H9 (cell line): ENCODE measurements at places on chromosomes 2 and 18. TPM values are rescaled to one million over a fixed set of nuclear protein-coding genes. Genes with fewer than 3 reads are reported as not detected.

GRCh38 chr18:7476386-7476785 lies 90.7 kb upstream of the PTPRM start:
- DNase-seq = no peak

GRCh38 chr2:42849311-42849710 lies 56.9 kb upstream of the HAAO start:
- no peak for DNase-seq

Gene PRSS56
- total RNA-seq = not detected in 2 replicates

DNA sequence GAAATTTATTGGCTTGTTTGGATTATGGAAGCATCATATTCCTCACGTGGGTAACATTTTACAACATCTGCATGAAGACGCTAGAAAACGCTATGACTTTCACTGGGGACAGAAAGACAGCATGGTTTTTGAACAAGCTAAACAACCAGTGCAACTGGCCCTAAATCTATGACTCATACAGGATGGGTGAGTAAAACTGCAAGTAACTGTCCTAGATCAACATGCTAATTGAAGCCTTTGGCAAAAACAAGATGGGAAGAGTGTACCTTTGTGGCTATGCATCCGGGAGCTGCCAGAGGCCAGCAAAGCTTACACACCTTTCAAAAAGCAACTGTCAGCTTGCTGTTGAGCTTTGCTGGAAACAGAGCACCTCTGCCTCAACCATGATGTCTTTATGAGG lies 1096.0 kb upstream of the DDX18 start:
- DNase-seq = no peak

Gene DYSF
- total RNA-seq = 4.8 and 5.5 TPM in 2 replicates

DNA sequence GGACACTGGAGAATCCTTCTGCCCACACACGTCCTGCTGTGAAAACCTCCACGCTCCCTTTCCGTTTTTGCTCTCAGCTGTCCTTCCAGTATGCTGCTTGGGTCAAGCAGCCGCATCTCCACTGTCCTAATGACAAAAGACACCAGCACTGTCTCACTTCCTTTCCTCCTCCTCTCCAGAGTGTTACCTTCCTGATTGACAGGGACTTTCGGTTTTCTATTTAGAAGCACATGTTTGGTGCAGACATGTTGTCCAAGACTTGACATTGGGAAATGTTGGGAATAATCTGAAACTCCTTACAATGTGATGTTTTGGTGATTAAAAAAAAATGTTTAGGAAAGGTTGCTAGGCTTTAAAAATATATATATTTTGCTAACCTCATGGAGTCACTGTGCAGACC lies 226.6 kb downstream of the FAM210A start:
- no peak for DNase-seq

DNA sequence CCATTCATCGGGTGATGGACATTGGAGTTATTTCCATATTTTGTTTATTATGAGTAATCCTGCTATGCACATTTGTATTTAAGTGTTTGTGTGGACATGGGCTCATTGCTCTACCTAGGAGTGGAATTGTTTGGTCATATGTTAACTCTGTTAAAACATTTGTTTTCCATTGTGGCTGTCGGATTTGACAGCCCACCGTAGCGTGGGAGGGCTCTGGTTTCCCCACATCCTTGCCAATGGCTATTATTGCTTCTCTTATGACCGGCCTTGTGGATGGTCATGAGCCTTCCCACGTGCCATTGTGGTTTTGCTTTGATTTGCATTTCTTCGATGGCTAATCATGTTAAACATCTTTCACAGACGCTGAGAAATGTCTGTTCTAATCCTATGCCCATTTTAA lies 92.0 kb downstream of the ZNF236 start:
- DNase-seq = no peak

DNA sequence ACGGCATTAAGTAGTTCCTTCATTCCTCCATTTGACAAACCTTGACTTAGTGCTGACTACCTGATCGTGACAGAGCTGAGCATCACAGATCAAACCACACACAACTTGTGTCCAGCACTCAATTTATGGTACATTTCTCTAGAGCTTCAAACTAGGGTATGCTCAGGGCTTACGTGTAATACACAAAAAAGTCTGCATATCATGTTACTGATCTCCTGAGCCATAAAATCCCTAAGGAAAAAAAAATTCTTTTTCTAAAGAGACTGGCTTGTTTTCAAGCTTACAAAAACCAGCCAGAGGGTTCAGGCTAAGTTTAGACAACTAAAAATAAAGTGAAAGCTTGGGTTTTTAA lies 88.0 kb upstream of the ALKAL2 start:
- no peak for DNase-seq

- peak; percentile 34 for DNase-seq
These were observed 3.5 kb downstream of the ADCYAP1 start for GRCh38 chr18:907885-908757.

Gene NOSTRIN
- total RNA-seq = not detected in 2 replicates

- no peak for DNase-seq
These were observed 94.3 kb downstream of the NFATC1 start for GRCh38 chr18:79489899-79490625.

DNA sequence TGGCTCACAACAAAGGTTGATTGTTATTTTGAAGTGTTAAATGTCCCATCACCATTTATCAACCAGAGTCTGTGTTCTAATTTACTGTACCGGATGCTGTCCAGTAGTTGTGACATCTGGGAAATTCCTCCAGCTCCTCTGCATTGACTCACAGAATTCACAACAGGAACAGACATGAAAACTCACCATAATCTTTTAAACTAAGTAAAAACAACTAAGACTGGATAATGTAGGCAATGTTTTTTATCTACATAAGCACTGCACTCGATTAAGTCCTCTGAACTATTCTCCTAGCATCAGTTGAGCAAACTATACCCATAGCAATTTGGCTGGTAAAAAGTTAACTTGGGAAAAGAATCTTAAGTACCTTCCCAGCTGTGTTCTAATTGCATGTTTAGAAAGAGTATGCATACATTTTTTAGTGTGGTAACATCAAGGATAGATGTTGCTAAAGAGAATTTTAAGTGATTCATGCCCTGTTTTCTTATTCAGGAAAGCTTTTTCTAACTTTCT lies 42.9 kb upstream of the MYO1B start:
- DNase-seq = no peak

DNA sequence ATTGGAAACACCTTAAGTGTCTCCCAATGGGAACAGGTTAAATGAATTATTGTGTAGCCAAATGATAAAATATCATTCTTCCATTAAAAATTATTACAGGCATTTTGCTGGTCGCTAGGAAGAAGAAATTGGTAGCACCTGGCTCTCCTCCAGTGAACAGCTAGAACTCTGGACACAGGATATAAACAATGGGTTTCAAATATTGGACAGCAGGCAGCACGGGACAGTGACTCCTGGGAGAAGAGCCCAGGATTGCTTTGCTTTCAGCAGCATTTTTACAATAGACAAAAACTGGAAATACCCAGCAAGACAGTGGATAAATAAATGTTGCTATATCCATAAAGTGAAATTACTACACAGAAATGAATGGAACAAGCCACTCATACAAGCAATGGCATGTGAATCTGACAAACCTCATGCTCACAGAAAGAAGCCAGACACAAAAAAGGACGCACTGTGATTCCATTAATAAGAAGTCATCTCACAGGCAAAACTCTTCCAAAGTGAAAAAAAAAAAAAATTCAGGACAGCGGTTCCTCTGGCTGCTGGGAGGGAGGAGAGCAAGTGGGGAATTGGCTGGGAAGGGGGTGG lies 50.5 kb downstream of the LAMA1 start:
- no peak for DNase-seq

DNA sequence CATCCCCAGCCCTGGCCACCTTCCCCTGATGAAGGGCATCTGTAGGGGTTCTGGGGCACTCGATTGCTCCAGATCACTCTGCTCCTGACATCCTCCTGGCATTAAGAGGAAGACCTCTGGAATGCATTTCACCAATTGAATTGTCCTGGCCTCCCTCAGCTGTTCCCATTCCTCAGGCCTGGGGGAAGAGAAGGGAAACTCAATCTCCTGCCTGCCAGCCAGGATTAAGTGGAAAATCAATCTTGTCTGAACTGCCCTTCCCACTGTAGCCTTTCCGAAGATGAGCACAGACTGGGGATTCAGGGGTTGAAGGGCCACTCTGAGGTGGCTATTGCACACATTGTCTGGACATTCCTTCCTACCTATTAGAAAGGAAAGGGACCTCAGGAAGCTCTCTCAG lies 99.8 kb downstream of the ALK start:
- DNase-seq = no peak

DNA sequence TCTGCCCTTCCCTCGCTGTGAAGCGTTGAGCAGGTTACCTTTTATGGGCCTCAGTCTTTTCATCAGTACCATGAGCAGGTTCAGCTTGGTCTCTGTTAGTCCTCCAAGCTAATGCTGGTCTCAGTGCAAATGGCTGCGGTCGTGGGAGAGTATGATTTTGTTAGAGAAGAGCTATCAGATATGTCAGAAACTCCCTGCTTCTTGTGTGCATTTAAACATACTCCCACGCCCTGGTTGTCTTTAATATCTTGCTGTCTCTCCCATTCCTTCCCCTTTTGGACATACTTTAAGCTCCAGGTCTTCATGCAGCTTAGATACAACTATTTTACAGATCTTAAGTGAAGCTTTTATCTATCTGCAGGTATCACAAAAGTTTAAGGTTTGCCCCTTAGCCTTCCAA lies 62.9 kb downstream of the EFR3B start:
- no peak for DNase-seq

Gene MREG
- 21.0 and 21.8 TPM in 2 replicates for total RNA-seq

- peak; percentile 19 for DNase-seq
These were observed 183.0 kb upstream of the HS6ST1 start for GRCh38 chr2:128501700-128502099.

DNA sequence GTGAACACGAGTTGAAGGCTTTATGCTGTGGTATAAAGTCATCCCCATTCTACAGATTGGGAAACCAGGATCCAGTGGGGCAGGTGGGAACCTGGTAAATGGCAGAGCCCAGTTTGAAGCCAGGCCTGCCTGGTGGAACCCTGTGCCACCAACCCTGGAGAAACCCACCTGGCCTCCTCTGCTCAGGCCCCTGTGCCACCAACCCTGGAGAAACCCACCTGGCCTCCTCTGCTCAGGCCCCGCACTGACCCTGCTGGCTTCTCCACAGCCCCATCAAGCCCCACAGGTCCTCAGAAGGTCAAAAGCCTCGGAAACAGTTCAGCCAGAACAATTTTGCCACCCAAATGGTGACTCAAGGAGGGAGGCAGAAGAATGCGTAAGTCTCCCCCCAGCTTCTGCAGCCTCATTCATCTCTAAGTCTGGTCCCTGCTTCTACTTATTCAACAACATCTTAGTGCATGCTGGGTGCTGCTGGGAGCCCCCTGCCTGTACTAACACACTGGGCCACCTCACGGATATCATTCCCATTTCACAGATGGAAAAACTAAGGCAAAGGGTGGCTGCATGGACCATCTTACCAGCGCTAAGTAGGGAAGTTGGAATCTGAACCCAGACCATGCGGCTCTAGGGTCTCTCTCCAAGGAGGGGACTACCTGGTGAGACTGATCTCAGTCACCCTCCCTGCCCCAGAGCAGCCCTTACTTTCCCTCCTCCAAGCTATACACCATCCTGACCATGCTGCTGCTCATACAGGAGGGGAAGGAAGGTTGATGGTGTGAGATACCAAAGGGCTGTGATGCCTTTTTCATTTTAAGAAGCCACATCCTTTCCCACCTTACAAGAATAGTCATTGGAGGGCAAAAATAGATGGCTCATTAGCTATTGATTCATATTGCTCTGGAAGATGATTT lies 93.7 kb upstream of the ID2 start:
- no peak for DNase-seq

DNA sequence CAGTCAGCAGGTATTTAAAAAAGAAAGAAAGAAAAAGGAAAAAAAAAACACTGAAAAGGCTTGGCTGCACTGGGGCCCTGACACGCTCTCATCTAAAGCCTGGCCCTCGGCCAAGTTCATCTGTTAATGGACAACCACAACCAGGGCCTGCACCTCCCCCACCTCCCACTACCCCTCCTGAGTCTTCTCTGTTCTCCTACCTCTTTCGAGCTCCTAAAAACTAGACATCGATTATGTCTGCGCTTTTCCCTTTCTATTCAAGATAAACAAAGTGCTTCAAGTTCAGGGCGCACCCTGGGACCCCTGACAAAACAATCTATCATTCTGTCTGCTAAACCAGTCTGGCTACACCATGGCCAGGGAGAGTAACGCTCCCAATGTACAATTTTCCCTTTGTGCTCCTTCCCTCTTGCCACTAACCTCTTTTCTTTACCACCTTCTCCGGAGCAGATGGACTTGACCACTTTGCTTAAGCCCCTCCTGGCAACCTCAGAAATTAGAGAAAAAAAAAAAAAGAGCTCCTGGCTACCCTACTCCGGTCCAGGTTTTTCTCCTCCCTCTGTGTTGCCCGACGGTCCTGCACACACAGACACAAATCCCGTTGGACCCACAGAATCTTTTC lies 22.7 kb downstream of the BCL11A start:
- DNase-seq = no peak

Gene PAPOLG
- total RNA-seq = 19.2 and 21.1 TPM in 2 replicates

- no peak for DNase-seq
These were observed 30.8 kb upstream of the AAK1 start for GRCh38 chr2:69674316-69674670.

Gene AQP12A
- total RNA-seq = not detected in 2 replicates

DNA sequence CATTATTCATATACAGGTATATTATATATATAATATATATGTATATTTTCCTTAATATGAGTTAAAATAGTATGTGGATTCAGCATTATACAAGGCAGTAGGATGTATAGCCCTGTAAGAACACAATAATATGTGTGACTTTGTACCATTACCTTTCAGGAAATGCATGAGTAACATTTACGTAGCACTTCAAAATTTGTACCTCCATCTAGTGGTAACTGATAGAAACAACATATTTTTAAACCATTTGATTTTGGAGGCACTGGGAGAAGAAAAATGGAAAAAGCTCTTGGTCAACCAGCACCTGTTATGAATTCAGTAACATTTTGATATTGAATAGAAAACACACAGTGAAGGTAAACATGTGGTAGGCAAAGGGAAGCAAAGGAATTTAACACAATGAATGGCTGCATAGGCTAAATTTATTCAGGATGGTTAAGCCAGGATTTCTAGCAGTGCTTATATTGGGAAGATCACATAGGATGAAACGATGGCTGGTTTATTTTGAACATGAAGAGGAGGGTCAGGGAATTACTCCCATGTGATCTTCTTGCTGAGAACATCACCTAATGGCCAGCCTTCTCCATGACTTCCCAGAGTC lies 565.5 kb downstream of the CCDC85A start:
- DNase-seq = no peak

Gene RFX8
- total RNA-seq = 0.22 and 0.57 TPM in 2 replicates

Gene SLC4A5
- total RNA-seq = 0.42 and 0.50 TPM in 2 replicates

DNA sequence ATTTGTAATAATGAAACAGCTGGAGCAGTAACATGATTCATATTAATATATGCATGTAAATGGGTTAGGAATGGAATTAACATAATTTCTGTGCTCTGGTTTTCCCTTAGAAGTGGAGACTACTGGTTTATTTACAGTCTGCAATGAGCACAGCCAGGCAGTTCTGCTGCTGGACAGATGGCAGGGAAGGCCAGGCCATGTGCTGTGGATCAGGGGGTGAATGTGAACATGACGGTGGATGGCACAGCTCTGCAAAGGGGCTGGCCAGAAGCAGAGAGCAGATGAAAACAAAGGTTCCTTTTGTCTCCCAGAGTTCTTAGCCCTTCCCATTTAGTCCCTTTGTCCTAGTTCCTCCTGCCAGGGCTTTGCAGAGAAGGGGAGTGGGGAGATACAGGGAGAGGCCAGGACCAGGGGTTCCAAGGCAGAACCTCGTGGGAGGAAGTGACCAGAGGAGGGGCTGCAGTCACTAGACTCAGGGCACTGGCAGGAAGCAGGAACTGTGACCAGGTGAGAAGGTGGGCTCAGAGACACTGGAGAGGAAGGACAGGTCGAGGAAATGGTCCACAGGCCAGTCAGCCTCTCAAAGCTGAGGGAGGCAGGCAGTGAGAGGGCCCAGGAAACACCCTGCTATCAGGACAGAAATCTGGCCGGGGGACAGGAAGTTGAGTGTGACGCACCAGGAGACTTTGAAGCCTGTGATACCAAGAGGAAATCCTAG lies 112.9 kb upstream of the ATP8B1 start:
- DNase-seq = no peak
